ENCODE measurements at places on chromosomes 5 and 9.

- no peak for DNase-seq
Measured at GRCh38 chr9:16052757-16053530, 500.1 kb downstream of the CCDC171 start.

DNA sequence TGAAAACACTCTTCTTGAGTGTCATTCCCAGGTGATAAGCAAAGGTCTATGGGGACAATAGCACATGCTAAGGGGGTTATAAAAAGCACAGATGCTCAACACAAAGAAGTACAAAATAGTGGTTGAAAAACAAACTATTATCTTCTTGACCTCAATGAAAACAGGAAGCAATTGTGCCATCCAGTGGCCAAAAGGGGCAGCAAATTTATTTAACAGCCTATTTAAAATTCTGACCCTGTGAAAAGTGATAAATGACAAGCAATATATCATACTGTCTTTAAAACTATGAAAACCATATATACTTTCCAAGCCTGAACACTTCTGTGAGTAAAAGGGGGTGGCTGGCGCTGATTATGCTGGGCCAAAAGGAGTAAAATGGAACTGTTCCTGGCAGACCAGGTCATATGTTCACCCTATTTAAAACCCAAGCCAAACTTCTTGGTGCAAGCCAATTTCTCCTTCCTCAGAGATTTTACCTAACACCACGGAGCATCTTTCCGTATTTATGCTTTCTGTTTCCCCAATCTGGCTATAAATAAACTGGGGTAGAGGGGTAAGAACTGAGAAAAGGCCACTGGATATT is 29.7 kb downstream of the TEX10 start:
- no peak for DNase-seq

GRCh38 chr9:18730241-18730640 is 256.3 kb downstream of the ADAMTSL1 start:
- DNase-seq, result no peak

DNA sequence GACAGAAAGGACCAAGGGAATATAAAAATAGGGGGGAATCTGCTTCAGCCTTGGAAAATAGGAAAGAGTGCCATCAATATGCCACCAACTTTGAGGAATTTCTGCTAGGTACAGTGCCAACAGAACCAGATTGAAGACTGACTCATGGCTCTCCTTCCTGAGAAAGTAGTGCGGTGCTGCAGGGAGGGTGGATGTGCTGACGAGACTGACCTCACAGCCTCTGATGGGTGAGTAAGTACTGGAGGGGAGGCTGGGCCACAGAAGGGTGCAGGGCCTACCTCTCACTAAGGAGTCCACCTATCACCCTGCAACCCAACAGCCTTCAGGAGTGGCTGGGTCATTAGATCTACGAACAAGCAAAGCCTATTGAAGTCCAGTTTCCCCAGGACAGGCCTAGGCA is 187.6 kb downstream of the GABBR2 start:
- DNase-seq, result no peak

GRCh38 chr9:134218230-134218629 is 53.9 kb upstream of the RNU6ATAC start:
- DNase-seq, result no peak

DNA sequence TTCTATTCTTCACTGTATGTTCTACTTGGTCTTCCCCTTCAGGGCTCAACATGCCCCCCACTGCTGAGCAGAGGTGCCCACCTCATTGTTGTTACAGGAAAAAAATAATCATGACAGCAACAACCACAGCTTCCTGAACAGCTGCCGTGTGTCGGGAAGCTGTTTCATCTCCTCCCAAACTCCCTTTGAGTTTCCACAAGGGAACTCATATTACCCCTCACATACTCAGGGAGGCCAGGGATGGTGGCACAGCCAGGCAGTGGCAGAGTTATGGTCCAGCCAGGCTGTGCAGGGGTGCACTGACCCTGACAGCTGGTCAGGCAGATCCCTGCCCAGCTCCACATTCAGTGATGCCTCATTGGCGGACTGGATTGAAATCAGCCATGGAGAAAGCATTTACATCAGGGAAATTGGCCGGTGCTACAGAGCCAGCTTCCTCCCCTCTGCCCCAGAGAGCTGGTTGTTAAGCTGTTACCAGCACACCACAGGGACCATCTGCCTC is 37.3 kb downstream of the SARDH start:
- no peak for DNase-seq

GRCh38 chr5:71839096-71839884 is 120.2 kb downstream of the CARTPT start:
- no peak for DNase-seq

- no peak for DNase-seq
Measured at GRCh38 chr9:120734607-120735410, 20.5 kb upstream of the MEGF9 start.

- DNase-seq, result no peak
Measured at GRCh38 chr9:133679056-133679455, 42.9 kb downstream of the DBH start.

GRCh38 chr5:152246401-152246800 is 158.7 kb downstream of the NMUR2 start:
- no peak for DNase-seq

DNA sequence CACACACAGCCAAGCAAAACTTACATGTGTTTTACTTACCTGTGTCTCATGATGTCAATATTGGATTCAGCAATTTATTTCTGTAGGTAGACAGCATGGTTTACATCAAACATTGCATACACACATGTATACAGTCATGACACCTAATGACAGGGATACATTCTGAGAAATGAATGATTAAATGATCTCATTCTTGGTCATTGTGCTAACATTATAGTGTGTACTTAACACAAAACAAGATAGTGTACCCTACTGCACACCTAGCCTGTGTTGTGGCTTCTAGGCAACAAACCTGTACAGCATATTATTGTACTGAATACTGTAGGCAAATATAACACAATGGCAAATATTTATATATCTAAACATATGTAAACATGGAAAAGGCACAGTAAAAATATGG is 28.0 kb downstream of the ISOC1 start:
- DNase-seq, result no peak

GRCh38 chr5:122500245-122501088 is 188.4 kb downstream of the SNCAIP start:
- DNase-seq, result no peak

Measured in stimulated activated CD8-positive, alpha-beta memory T cell treated with anti-CD3 and anti-CD28 coated beads, Interleukin-2, amount 100 ng/mL, for 1 hour (primary cell).